Activated naive CD4-positive, alpha-beta T cell treated with anti-CD3 and anti-CD28 coated beads, Interleukin-2, amount 50 U/mL, for 16 hours (primary cell): ENCODE measurements at places on chromosomes 5 and 9.

DNA sequence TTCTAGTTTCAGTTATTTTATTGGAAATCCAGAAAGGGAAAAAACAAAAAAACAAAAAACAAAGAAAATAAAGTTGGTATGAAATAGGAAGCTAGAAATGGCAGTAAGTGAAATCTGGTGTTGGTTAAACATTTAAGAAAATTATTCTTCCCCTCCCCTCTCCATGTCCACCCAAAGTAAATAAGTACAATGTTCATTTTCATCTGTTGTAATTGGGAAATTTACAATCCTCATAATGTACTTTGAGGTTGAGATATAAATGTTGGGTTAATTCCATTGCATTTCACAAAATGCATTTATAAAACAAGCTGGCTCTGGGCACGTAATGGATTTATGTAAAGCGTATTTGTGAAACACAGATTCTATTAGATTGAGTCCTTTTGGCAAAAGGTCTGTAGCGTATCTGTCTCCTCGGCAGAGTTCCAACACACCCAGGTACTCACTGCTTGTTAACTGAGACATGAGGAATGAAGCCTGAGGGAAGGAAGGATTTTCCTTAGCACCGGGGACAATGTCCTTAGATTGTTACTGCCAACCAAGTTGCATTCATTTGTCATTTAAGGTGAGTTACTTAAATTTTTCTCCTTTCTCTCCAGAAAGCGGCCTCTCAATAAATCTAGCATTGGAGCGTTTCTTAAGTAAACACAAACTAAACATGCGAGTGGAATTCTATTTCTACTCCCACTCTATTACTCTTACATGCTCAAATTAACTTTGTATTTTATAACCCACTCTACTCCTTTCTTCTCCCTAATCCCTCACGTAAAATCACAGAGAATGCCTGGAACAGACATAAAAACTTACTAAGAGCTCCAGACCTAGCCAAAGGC lies 912.3 kb upstream of the WWC1 start:
- DNase-seq = no peak

- DNase-seq = no peak
These were observed 145.7 kb downstream of the NXNL2 start for GRCh38 chr9:88680505-88681160.

DNA sequence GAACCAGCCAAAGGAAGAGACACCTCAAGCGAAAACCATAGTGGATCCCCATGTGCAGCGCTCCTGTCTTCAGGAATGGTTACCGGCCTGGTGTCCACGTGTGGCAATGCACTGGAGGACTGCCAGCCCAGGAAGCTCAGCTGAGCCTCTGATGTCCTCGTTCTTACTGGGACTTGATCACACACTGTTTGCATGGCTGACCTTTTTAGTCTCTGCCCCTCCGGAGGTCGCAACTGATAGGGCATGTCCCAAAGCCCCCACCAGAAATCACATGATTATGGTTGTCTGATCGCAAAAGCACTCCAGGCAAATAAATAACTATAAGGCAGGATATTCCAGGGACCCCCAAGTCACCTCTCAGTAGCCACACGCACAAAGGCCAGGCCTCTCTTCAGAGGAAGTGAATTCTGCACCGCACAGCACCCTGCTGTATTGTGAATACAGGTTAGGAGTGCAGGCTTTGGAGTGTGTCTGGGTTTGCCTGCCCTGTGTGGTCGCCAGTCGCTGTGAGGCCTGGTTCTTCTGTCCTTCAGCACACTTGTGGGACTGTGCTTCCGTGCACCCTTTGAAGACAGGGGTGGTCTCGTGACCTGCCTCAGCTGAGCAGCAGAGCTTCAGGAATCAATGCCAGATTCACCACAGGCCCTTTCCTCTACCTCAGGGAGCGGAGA lies 13.4 kb upstream of the HABP4 start:
- no peak for DNase-seq

GRCh38 chr5:126635585-126635984 lies 34.8 kb downstream of the PHAX start:
- no peak for DNase-seq

GRCh38 chr9:99385215-99385614 lies 163.1 kb downstream of the SEC61B start:
- DNase-seq = no peak

DNA sequence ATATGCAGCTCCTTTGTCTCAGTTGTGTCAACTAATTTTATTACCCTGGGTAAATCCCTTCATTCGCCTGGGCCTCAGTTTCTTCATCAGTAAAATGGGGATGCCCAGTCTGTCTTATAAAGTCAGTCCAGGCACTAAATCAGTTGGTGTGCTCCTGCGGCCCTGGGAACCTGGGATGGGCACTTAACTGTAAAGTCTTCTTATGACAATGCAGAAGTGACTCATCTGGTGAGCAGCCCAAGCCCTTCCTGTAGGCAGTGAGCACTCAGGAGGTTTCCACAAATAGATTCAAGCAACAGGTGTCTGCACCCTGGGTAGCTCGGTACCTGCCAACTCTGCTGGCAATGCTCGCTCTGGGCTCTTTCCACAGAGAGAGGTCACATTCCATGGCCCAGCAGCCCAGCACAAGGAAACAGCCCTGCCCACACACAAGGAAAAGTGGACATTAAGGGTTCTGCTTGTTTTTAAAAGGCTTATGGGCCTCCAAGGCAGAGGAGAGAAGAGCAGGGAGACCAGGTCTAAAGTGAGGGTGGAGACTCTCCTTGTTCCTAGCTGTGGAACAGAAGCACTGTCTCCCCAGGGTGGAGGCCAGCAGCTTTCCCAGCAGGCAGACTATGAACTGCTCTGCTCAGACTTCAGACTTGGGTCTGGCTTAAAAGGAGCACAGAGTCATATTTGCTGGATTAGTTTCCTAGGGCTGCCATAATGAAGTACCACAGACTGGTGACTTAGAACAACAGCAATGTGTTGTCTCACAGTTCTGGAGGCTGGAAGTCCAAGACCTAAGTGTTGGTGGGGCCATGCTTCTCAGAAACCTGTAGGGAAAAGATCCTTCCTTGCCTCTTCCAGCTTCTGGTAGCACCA lies 89.7 kb upstream of the ADRA1B start:
- no peak for DNase-seq

DNA sequence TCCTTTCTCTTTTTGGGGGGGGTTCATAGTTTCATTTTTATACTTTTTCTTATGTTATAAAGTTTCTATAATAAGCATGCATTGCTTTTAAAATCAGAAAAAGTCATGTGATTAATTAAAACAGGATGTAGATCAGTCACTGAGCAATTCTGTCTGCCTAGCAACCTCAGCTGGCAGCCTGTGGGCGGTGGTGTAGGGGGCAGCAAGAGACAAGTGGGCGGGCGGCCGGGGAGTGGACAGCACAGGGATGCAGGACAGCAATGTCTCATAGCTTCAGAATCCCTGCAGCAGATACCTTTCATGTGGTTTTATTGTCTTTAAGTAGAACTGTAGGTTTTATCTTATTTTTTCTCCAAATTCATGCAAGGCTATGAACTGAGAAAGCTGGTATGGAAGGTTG lies 101.9 kb upstream of the S1PR3 start:
- DNase-seq = no peak

DNA sequence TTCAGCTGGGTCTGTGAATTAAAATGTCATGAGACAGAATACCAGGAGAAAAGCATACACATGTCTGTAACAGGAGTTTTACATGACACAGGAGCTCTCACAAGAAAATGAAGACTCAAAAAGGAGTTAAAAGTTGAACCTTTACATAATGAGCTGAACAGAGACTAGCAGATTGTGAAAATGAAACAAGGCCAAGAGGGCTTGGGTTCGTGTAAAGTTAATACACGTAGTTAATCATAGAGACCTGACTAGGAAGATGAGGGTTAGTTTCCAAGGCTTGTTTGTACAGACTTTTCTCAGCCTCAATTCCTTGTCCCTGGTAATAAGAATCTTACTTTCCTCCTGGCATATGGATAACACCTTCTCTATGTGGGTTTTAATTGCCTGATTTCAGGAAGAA lies 1294.0 kb downstream of the MAT2B start:
- DNase-seq = no peak

- DNase-seq = no peak
These were observed 30.2 kb upstream of the CCNG1 start for GRCh38 chr5:163407034-163407655.

GRCh38 chr5:150192462-150192861 lies 2.6 kb downstream of the SLC6A7 start:
- DNase-seq = no peak

- no peak for DNase-seq
These were observed 31.5 kb downstream of the PDGFRB start for GRCh38 chr5:150124111-150124557.

DNA sequence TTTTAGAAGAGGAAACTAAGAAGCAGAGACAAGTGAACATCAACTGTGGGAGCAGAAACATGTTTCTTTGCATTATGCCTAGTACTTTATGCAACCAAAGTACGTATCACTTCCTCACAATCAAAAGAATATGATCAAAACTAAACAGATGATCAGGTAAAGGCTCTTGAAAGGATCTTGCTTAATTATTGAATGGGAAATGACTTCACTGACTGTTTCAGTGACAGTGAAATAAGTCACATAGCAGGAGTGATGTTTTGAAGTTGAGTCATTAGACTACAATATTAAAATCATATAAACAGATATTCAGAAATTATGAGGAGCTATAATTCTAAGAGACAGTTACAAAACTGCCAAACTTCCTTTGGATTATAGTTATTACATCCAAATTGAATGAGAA lies 527.3 kb downstream of the MTRR start:
- DNase-seq = no peak

DNA sequence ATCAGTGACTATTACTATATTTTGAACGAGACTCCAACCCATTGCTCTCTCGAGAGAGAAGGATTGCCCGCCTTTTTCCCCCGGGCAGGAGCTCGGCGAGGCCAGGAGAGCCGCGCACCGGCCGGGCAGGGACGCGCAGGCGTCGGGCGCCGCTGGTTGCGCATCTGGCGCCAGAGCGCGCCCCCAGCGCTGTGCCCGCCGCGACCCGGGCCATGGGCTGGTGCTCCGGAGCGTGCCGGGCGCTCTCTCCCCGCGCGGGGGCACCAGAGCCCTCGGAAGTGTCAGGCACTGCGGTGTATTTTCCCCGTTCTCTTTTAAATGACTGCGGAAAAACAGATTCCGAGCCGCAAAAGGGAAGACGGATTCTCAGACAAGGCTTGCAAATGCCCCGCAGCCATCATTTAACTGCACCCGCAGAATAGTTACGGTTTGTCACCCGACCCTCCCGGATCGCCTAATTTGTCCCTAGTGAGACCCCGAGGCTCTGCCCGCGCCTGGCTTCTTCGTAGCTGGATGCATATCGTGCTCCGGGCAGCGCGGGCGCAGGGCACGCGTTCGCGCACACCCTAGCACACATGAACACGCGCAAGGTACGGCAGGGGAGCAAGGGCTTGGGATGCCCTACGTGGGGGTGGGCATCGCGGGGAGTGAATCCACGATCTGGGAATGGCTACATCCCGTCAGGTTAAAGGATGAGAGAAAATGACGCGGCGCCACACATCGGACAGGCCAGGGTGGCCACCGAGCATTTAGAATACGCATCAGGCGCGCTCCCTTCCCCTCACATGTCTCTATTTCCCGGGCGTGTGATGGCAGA lies 1.1 kb upstream of the NTRK2 start:
- no peak for DNase-seq

GRCh38 chr9:73133921-73134407 lies 17.7 kb upstream of the ANXA1 start:
- DNase-seq = no peak

DNA sequence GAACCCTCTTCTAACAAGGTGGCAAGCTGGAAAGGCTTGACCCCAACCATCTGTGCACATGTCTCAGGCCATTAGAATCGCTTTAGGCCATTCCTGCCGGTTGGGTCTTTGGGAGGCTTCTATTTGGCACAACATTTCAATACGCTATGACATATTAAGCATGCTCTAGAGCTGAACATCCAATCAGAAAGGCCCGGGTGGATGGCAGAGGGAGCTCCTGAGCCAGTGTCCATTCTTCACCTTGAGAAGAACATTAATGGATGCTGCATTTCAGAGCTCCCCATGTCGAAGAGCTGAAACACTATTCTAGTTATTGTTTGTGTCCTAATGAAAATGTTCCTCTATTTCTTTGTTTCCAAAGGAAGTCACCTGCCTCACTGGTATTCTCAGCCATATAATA lies 12.8 kb downstream of the SPATA9 start:
- no peak for DNase-seq

GRCh38 chr5:100562821-100563220 lies 27.6 kb downstream of the FAM174A start:
- no peak for DNase-seq

GRCh38 chr5:162067162-162067561 lies 411 bp upstream of the GABRG2 start:
- no peak for DNase-seq

DNA sequence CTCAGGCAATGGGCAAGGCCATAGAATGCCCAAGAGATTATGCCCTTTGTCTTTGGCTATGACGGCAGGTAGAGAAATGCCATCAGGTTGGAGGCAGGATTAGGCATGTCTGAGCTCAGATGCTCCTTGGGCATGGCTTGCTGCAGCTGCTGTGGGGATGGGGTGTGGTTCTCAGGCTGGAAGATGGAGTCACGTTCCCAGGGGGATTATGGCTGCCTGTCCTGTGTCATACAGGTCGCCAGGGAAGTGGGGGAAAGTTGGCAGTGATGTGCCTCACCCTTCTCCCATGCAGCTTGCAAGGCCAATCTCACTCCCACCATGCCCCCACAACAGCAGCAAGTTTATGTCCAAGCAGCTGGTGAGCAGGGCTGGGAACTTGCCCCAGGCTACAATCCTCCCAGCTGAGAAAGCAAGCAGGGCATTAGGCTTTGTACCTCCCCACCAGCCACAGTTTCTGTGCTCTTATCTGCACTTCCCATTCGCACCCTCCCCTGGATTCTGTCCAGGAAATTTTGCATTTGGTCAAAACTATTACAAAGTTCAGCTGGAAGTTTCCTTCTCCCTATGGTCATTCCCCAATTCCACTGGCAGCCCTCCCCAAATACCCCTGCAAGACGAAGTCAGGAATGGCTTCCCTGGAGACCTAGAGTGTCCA lies 1788.0 kb upstream of the NUDT12 start:
- no peak for DNase-seq

DNA sequence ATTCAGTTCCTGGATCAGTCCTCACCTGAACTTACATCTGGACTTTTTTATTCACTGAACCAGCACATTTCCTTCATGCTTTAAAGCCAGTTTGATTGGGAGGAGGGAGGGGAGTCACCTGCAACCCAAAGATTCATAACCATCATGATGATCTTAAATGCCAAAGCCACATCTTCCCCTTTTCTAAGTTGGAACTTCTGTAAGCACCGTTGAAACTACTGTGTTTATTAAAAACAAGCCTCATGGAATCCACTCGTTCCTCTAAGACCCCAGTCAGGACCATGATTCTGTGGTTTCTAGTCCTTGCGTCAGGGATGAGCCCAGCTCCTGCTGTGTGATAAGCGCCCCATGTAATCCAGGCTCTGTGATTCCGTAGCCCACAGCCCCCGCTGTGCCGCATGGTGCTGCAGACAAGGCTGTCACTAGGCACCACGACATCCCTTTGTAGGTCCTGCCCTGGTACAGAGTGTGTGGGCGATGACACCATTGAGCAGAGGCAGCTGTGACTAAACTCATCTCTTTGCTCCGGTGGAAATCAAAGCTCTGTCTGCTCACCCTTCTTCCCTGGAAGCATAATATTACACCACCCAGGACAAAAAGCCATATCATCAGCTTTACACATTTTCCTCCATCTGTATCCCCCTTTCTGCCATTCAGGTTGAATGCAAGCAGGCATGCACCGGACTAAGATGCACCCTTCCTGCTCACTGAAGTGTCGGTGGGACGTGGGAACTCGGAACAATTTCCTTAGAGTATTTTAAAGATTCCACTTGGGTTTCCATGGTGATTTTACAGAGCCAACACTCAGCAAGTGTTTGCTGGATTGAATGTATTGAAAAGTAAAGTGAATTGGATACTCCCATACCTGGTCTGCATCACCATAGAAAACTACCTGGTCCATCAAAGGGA lies 132.0 kb upstream of the FSTL4 start:
- DNase-seq = no peak

- no peak for DNase-seq
These were observed 72.5 kb upstream of the GPR151 start for GRCh38 chr5:146588331-146589027.
